NCI-H446 (cell line): ENCODE measurements at places on chromosomes 7 and 10.

- no peak for DNase-seq
These were observed at the start of gene ADRB1 for GRCh38 chr10:114043532-114044246. ADRB1 (plus strand) TSS chr10:114043866; CDS start chr10:114044133, 267 bp downstream.

DNA sequence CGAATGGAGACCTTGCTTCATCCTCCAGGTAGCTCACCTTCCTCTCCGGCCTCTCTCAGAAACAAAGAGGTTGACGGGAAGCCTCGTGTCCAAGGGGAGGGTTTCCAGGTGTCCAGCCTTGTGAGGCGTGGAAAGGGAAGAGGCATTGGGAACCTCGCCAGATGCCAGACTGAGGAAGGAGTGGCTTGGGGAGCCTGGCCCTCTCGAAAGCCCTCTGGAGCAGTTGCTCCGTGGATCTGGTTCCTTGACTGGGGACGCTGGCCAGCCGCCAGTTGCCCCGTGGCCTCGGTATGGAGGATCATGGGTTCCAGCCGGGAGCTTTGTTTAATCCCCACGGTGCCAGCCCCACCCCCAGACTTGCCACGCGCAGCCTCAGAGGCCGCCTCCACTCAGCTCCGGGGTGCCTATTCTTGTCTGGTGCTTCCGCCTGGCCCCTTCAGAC lies 30.3 kb upstream of the SUN1 start:
- peak; percentile 38 for DNase-seq

GRCh38 chr7:11751807-11752389 lies 80.1 kb downstream of the THSD7A start:
- no peak for DNase-seq

GRCh38 chr10:79249186-79250121 lies 97.8 kb upstream of the PPIF start:
- DNase-seq: no peak

- no peak for DNase-seq
These were observed 7.6 kb downstream of the CYCS start for GRCh38 chr7:25117226-25118047.

DNA sequence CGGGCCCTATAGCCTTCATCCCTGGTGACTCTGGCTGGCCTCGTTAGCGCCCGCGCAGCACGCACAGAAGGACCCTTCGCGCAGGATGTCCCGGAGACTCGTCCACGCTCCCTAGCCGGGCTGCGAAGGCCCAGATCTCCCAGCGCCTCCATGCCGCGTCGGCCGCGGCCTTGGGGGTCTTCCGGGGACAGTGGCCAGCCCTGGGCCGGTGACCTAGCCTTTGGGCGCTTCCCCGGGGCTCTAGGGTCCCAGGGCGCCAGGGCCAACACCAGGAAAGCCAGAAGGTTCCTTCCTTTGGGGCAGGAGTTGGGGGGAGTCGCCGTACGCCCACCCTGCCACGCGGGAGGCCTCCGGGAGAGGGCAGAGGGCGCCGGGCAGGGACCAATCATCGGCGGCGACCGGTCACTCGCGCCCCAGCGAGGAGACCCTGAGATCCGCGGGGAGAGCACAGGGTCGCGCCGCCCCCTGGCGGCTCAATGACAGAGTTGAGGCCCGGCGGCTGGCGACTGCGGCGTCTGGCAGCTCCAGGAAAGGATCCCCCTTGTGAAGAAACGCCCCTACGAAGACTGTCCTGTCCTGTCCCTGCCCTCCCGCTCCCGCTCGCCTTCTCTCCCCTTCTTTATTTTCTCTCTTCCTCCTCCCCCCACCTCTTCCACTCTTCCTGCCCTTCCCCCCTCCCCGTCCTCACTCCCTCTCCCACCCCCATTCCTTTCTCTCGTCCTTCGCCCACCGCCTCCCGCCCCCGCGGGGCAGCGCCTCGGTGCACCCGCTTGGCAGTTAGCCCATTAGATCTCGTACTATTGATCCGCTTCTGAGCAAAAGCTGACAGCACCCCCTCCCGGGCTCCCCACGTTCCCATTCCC lies 62.3 kb upstream of the LBX1 start:
- peak; percentile 4 for DNase-seq

DNA sequence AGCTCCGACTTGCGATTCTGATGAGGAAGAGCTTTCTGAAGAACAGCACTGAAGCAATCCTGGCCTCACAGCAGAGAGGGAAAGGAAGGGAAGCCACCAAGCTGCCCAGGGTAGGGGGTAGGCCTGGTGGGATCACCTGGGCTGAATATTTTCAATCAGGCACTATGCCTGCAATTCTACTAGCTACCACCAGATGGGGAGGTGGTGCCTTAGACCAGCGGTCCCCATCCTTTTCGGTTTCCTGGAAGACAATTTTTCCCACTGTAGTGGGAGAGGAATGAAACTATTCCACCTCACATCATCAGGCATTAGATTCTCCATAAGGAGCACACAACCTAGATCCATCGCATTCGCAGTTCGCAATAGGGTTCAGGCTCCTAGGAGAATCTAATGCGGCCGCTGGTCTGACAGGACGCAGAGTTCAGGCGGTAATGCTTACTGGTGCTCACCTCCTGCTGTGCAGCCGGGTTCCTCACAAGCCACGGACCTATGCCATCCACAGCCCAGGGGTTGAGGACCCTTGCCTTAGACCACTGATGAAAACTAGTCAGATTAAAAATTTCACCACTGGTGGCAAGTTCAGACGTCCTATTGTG lies 2.7 kb downstream of the LRRC20 start:
- peak; percentile 6 for DNase-seq

GRCh38 chr10:83516788-83517187 lies 622.5 kb upstream of the GHITM start:
- no peak for DNase-seq

- no peak for DNase-seq
These were observed 367.8 kb upstream of the GALNT17 start for GRCh38 chr7:70763961-70764691.

DNA sequence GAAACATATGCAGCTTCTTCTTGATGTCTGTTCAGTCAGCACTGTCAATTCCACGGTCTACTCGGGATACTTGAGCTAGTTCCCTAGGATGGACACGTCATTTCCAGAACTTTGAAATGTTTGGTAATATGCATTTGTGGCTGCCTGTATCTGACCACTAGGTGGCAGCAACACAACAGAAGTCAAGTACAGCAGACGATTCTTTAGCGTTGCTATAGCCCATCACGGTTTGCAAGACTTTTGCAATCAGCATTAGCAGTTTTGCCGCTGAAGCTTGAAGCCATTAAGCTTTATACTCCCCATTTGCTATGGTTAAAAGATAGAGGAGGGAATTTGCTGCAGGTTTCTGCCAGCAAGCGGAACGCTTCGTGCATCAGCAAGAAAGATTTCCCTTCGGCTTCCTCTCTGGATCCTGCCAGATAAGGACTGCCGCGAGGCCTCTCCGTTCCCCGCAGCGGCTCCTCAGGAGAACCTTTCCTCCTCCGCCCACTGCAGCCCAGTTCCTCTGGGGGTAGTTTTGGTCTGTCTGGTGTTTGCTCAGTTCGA lies 63.5 kb downstream of the ABCC2 start:
- DNase-seq: peak; percentile 78

- DNase-seq: no peak
These were observed 69.7 kb downstream of the MKI67 start for GRCh38 chr10:128056303-128057050.

GRCh38 chr7:111866787-111867186 lies 304.5 kb upstream of the IMMP2L start:
- DNase-seq: no peak

- no peak for DNase-seq
These were observed 111.1 kb upstream of the CREB5 start for GRCh38 chr7:28301148-28301641.

DNA sequence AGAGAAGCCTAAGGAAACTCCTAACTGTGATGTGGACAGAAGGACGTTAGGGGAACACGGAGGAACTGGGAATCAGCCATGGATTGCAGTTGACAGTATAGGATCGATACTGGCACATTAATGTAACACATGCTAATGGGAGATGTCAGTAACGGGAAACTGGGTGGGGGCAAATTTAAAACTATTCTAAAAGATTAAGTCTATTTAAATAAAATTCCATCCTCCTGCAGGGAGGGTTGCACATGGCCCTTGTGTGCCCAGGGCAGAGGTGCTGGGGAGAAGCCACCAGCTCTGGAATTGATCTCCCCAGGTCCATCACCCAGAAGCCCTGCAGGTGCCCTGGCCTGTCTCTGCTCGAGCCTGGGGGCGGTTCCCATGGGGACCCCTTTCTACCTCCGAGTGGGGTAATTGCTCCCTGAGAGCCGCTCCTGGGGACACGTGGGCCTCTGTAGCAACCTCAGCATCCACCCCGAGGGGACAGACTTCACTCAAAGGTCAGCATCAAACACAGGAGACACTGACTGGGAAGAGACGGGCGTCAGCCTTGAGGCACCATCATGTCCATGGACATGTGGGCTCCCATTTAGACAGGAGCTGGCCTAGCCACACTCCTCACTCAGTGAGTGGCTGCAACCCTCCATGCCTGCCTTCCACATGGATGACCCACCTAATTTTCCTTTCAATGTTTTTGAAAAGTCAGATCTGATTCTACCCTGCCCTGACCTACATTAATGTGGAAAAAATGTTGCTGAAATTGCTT lies 21.1 kb downstream of the SCART1 start:
- DNase-seq: no peak

GRCh38 chr10:128738386-128738915 lies 612.2 kb upstream of the MKI67 start:
- no peak for DNase-seq

DNA sequence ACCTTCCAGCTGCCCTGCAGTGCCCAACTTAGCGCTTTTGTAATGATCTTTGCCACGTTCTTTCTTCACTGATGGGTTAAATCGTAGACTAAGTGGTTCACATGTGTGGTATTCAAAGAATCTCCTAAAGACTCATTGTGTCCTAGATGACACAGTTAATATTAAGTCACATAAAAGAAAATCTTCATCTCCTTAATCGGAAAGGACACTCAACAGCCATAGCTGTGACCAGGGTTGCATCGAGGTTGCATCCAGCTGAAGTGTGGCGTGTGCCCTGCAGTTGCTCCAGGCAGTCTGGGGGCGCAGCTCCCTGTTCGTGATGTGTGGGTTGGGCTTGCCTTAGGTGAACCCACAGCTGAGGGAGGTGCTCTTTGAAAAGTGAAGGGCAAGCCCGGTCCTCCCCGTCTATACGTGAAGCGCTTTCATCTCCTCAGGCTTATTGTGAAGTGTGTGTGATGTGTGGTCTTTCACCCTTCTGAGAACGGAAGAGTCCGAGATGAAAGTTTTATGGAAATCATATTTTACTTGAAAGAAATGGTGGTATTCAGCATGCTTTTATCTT lies 122.7 kb downstream of the TRRAP start:
- no peak for DNase-seq

- DNase-seq: no peak
These were observed 947 bp downstream of the HOXA3 start for GRCh38 chr7:27151341-27151930.

GRCh38 chr10:97222326-97222961 lies 36.7 kb upstream of the SLIT1 start:
- no peak for DNase-seq
